Subcutaneous preadipocyte (primary cell): ENCODE measurements at places on chromosomes 5 and 9. TPM values are rescaled to one million over a fixed set of nuclear protein-coding genes. Genes with fewer than 3 reads are reported as not detected.

MYO10 gene
- 1.1 and 4.5 TPM in 2 replicates for total RNA-seq

SMIM32 gene
- total RNA-seq, result not detected in 2 replicates

SLC46A2 gene
- total RNA-seq, result not detected in 2 replicates

ORM2 gene
- total RNA-seq, result not detected in 2 replicates

ZNF189 gene
- total RNA-seq, result 11.7 and 12.9 TPM in 2 replicates

MAST4 gene
- 4.8 and 10.0 TPM in 2 replicates for total RNA-seq

SLC23A1 gene
- not detected in 2 replicates for total RNA-seq

OR1J2 gene
- 0.20 and 0.73 TPM in 2 replicates for total RNA-seq

SSBP2 gene
- total RNA-seq, result 17.2 and 27.2 TPM in 2 replicates

GALT gene
- 23.5 and 33.4 TPM in 2 replicates for total RNA-seq

CREBRF gene
- 10.2 and 13.2 TPM in 2 replicates for total RNA-seq

OTP gene
- not detected in 2 replicates for total RNA-seq

OLFML2A gene
- 43.2 and 47.8 TPM in 2 replicates for total RNA-seq

MYOZ3 gene
- total RNA-seq, result 0.39 TPM in 1 of 2 replicates, not detected in the other

FOXD4L6 gene
- total RNA-seq, result 0.20 and 0.37 TPM in 2 replicates

ADAMTSL1 gene
- total RNA-seq, result 134 and 166 TPM in 2 replicates

CYSRT1 gene
- total RNA-seq, result 0.37 and 0.39 TPM in 2 replicates

PCDHA5 gene
- under 0.01 TPM in 1 of 2 replicates, not detected in the other for total RNA-seq

TLX3 gene
- total RNA-seq, result not detected in 2 replicates

RNF14 gene
- total RNA-seq, result 44.8 and 45.2 TPM in 2 replicates

FYB1 gene
- under 0.01 TPM in 2 replicates for total RNA-seq
